ENCODE measurements at places on chromosomes 7 and 10.

- no peak for DNase-seq
Measured at GRCh38 chr10:108365541-108365940, 1201.0 kb upstream of the SORCS1 start.

DNA sequence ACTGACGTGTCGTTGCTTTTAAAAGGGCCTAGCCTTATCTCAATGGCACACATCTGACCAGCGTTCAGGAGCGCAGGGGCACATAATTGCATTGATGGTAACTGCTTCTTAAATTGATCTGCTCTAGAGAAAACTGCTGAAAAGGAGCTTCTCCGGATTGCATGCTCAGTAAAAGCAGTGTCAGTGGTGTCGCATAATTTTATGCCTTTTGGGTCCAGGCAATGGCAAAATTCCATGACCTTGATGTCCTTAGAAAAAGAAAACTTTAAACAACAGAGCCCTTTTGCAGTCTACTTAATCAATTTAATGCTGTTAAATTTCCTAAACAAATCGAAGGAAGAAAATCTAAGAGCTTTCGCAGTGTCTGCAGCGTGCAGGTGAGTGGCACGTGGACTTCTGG lies 75.7 kb downstream of the PTPRE start:
- DNase-seq: no peak

- no peak for DNase-seq
Measured at GRCh38 chr7:21887779-21888178, 57.9 kb downstream of the CDCA7L start.

DNA sequence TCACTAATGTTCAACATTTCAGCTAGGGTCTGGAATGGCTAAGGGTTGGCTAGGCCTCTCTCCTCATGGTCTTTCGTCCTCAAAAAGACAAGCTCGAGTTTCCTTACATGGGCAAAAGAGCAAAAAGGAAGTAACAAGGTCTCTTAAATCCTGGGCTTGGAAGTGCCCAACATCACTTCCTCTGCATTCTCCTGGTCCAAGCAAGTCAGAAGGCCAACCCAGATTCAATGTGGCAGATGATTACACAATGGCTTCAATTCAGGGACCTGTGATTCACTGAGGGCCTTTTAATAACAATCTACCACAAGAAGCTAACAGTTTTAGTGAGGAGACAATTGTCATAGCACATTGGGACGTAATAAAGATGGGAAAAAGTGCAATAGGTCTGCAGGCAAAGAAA lies 4.4 kb upstream of the NUP205 start:
- DNase-seq: no peak

DNA sequence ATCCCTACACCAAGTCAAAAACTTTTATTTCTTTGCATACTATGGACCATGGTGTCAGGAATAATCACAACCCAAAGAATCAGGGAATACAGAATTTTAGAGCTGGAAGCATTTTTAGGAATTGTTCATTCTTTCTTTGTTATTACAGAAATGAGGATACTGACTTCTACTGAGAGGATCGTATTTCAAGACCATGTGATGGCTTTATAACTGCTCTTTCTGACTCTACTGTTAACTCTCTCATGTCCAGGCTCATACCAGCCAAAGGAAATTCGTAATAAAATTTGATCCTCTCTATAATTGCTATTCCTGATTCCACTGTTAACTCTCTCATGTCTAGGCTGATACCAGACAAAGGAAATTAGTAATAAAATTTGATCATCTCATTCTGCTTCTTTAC lies 1050.9 kb upstream of the C7orf33 start:
- no peak for DNase-seq

GRCh38 chr7:28157076-28157745 lies 23.4 kb downstream of the JAZF1 start:
- DNase-seq: no peak

All from stimulated activated CD4-positive, alpha-beta T cell treated with anti-CD3 and anti-CD28 coated beads, Interleukin-4, amount 100 ng/mL, for 24 hours (primary cell).